Pons (tissue), 1 donor: ENCODE measurements at places on chromosomes 2 and 18.

GRCh38 chr2:50538147-50538546 lies 493.8 kb downstream of the NRXN1 start:
- no peak for DNase-seq

GRCh38 chr2:147456779-147457178 lies 388.1 kb upstream of the ACVR2A start:
- no peak for DNase-seq

GRCh38 chr2:69514819-69515218 lies 77.6 kb upstream of the NFU1 start:
- no peak for DNase-seq

DNA sequence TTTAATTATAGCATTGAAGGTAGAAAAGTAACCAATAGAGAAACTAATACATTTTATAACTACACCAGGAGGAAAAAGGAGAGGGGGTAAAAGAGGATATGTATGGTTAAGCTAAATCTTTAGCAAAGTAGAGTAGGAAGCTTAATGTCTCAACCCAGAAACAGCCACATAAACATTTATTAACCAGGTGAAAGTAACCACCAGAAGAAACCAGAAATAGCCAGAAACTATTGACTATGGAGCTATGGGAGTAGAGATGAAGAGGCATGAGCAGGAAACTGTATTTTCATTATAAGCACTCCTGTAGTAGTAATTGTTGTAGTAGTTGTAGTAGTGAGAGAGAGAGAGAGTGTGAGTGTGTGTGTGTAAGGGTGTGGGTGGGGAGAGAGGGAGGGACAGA lies 617.5 kb upstream of the CHAC2 start:
- no peak for DNase-seq

GRCh38 chr2:96874198-96874831 lies 4.4 kb upstream of the SEMA4C start:
- no peak for DNase-seq

GRCh38 chr2:1308678-1309077 lies 104.6 kb upstream of the TPO start:
- no peak for DNase-seq

GRCh38 chr2:218944759-218945404 lies 14.6 kb upstream of the CDK5R2 start:
- no peak for DNase-seq

GRCh38 chr2:178377046-178377445 lies 73.9 kb downstream of the PRKRA start:
- DNase-seq: no peak

DNA sequence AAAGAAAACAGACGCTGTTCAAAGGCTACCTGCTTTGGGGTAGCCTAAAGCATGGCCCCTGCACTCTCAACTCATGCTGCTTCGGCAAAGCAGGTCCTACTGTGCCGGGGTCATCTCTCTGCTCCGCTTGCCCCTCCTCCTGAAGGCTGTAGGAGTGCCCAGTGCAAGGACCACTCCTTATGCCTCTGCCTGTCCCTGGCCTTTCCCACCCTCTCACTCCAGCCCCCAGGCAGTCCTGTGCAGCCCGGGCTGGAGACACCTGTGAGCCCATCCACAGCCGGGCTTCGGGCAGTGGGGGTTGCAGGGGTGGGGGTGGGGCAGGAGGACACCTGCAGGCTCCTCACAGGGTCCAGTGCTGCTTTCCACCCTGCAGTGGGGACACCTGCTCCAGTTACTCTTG lies 69.1 kb downstream of the ACKR3 start:
- DNase-seq: no peak

DNA sequence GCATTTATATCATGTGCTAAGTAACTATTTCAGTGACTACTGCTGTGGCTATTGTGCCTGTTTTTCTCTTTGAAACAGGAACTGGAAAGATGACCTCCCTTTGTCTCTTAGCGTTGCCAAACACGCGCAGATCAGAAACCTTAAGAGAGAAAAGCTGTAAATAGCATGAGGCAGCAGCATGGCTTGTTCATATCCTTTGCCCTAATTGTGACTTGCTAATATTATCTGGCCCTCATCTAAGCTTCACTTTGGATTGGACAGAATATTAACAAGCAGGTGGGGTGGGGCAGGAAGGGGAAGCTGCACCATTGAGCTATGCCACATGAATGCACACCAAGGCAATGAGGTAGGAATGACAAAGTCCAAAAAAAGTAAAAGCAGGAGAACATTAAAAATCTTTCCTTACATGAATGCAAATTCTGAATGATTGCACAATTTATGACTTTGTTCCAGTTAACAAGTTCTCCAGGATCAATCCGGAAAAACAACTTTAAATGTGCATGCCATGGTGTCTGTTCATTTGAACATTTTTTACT lies 128.4 kb downstream of the IRS1 start:
- DNase-seq: no peak

DNA sequence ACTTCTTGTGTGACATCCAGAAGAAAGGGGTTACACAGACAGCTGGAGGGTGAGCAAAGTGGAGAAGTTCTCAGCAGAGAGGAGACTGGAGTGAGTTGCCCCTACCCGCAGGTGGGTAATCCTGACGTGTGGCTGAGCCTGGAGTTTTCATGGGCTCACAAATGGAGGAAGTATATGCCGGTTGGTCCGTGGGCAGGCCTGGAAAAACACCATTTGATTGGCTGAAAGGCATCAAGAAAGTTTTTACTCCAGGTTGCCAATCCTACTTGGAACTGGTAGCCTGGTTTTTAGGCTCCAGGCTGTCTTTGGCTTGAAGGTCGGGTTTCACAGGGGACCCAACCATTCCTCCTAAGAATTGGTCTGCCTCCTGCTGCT lies 1177.4 kb upstream of the LRRTM1 start:
- no peak for DNase-seq

- peak; percentile 23 for DNase-seq
These were observed 35.8 kb downstream of the SH3RF3 start for GRCh38 chr2:109164739-109165221.

- DNase-seq: no peak
These were observed 28.2 kb downstream of the DTNA start for GRCh38 chr18:34738175-34738894.
